Stimulated activated CD8-positive, alpha-beta memory T cell treated with anti-CD3 and anti-CD28 coated beads, Interleukin-12 subunit alpha, Interleukin-12 subunit beta, amount 100 ng/mL, for 4 hours (primary cell): ENCODE measurements at places on chromosomes 11 and 22.

DNA sequence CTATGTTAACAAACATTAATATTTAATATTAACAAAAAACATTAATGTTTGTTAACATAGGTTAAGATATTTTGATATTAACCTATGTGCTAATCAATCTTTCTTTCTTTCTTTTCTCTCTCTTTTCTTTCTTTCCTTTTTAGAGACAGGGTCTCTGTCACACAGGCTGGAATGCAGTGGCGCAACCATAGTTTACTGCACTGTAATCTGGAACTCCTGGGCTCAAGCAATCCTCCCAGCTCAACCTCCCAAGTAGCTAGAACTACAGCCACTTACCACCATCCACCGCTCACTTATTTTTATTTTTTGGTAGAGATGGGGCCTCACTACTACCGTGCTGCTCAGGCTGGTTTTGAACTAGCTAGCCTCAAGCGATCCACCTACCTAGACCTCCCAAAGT, 13.2 kb downstream of the SIK3 start:
- DNase-seq = no peak

GRCh38 chr11:63769042-63769713, 603 bp upstream of the ZFTA start:
- DNase-seq = peak; percentile 39

GRCh38 chr11:43644621-43645299, 35.8 kb upstream of the HSD17B12 start:
- DNase-seq = no peak

- no peak for DNase-seq
Observed at GRCh38 chr22:17443405-17444203, 74.3 kb downstream of the CECR2 start.

DNA sequence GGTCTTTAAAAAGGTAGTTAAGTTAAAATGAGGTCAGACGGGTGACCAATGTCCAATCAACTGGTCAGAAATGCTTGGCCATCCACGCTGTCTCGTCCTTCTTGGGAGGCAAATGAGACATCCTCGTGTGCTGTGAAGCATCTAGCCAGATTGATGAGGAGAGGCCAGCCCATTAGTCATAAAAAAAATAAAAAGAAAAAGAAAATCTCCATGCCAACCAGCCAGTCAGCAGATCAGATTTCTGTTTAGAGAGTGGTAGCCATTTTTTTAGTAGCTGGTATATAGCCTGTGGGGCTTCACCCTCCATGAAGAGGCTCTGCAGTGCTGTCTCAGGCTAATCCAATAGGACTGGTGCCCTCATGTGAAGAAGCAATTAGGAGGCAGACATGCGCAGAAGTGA, 343.1 kb upstream of the SYN3 start:
- no peak for DNase-seq

DNA sequence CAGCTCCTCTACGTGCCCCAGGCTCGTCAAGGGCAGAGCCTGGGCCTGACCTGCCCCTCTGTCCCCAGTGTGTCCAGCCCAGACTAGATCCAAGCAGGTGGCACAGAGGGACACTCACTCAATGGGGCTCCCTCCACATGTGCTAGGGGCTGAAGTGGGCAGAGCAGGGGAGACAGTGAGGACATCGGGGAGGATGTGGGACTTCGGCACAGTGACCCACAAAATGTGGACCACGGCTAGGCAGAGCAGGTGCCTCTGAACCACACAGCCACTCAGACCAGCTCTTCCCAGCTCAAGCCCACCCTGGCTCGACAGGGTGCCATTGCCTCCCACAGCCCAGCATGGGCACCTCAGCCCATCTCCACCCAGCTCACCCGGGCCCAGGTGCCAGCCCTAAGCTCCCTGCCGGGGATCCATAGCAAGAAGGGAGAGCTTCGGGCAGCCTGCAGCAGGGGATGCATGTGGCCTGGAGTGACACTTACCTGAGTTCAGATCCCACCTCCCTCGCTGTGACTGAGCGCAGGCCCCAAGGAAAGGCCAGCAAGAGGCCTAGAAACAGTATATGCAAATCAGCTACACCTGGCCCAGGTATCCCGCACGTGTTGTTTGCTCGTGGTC, 46.9 kb upstream of the RTL6 start:
- no peak for DNase-seq

GRCh38 chr22:41560095-41560471, 727 bp upstream of the CSDC2 start:
- DNase-seq = no peak

- DNase-seq = no peak
Observed at GRCh38 chr11:117851106-117851505, 25.4 kb downstream of the FXYD6 start.

DNA sequence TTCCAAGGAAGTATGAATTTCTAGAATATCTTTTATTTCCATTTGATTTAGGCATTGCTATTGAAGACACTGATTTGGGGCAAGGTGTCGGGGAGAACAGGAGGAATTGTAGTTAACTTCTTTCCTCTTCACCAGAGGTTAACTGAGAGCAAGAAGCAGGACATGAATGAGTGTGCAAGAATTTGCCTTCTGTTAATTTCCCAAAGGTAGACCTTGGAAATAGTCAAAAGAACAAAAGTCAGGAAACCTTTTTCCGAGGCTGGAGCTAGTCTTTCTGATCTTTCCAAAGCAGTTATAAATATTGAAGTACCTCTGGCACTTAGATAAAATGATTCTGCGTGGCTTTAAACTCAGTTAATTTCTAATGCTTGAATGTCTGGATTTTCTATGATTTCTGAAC, 66.9 kb downstream of the MTMR3 start:
- DNase-seq = no peak

- DNase-seq = no peak
Observed at GRCh38 chr22:48070083-48070482, 1307.6 kb downstream of the TBC1D22A start.

GRCh38 chr11:44680982-44681597, 45.7 kb upstream of the TSPAN18 start:
- no peak for DNase-seq

GRCh38 chr11:61297746-61298145, 2.6 kb upstream of the VWCE start:
- no peak for DNase-seq

GRCh38 chr11:131428853-131429252, 58.4 kb downstream of the NTM start:
- DNase-seq = no peak

DNA sequence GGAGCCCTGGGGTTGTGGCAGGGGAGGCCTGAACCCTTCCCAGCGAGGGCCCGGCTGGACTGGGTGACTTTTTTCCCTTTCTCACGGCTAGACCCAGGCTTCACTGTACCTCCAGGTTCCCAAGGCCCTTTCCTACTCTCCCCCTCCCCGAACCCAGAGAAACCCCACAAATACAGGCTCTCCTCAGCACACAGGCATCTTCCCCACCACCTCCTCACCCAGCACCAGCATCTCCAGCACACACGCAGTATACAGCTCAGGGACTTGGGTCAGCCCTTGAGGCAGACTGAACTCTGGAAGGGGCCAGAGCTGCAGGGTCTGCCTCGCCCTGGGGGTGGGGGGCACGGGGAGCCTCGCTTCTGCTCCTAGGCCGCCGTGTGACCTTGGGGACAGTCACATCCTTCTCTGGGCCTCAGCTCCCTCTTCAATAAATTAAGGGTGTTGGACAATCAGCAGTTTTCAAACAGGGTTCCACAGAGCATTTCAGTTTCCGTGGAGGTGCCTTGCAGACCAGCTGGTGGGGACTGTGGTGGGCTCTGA, 4.5 kb downstream of the TMPRSS13 start:
- no peak for DNase-seq

DNA sequence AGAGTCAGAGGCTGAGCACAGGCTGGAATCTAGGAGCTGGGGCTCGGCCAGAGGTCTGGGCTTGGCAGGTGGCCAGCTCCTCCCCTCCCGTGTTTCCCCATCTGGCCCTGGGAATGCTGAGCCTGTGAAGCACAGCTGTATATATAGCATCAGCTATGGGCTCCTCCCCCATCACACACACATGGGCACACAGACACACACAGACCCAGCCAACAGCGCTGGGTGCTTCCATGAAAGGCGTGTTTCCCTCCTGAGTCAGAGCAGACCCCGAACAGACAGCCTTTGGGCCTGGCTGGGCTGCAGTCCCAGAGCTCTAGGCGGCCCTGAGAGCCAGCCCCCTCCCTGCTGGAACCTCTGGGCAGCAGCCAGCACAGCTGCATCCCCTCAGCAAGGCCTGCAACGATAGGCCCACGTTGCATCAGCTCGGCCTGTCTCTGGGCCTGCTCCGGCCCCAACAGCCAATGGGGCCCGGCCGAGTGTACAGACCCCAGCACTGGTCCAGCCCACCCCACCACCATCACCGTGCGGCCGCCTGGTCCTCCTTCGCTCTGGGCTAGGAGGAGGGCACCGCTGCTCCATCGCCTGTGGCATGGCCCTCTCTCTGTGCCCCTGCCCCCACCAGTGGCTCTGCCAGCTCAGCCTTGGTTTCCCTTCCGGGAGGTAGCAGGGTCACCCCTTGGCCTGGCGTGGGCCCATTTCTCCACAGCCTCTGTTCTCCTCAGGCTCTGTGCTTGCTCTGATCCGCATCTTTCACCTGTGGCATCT, 7.6 kb upstream of the SERPINH1 start:
- no peak for DNase-seq

DNA sequence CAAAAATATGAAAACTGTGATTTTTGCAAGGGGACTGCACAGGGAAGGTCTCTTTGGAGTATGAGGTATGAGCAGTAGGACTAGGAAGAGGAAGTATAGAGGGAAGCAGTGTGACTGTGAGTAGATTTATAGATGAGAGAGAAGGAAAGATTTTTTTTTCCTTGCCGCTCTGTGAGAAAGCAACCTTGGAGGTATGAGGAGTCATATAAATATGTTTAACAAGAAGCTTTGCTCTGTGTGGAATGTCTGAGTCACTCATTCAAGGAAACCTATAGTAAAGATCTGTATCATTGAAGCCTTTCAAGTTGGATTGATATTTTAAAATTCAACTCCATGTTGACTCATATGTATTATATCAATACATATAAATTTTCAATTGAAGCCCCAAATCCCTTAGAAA, 26.2 kb downstream of the DNHD1 start:
- no peak for DNase-seq

DNA sequence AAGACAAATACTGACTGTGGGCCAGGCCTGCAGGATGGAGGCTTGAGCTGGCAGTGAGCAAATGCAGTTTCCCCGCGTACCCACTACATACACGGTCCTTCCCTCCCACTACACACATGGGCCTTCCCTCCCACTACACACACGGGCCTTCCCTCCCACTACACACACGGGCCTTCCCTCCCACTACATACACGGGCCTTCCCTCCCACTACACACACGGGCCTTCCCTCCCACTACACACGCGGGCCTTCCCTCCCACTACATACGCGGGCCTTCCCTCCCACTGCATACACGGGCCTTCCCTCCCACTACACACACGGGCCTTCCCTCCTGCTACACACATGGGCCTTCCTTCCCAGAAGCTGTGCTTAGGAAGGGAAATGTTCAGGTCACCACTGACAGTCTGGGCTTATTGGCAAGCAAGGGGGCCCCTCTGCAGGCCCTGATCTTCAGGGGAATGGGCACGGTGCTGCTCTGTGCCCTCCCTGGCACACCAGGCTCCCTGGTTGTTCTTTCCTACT, 10.8 kb downstream of the DNAL4 start:
- no peak for DNase-seq

- no peak for DNase-seq
Observed at GRCh38 chr11:14386895-14387480, 28.0 kb upstream of the RRAS2 start.

DNA sequence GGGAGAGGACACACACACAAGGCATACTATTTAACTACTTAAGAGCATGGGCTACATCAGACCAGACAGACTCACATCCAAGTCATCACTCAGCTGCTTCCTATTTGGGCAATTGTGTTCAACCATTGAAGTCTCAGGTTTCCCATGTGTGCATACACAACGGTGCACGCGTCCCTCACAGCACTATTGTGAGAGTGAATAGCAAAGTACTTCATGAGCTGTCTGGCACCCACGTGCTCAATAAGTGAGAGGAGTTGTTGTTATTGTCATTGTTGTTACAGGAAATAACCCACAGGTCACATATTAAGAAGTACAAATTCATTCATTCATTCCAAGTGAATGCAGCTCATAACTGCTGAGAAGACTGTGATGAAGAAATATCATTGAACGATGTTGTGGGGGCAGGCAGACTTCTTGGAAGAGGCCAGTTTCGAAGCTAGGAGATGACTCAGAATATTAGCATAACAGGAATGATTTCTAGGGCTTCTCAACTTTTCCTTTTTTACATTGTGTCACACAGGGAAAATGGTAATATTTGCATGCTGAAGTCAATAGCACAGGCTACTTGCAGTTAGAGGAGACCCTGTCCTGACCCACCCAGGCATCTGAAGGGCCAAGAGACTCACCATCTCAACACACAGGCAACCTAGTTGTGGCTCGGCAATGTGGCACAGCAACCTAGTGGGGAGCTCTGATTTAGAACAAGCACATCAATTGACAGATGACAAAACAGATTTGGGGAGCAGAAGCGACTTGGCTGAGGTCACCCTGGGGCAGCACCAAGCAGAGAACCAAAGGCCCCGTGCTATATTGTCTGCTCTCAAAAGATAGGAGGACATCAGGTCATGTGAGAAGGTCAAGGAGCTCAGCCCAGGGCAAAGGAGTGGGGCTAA, 606.0 kb downstream of the BUD13 start:
- no peak for DNase-seq

GRCh38 chr11:117744471-117745150, 52.4 kb downstream of the DSCAML1 start:
- no peak for DNase-seq

GRCh38 chr11:37141707-37142106, 543.7 kb upstream of the RAG2 start:
- DNase-seq = no peak

- DNase-seq = no peak
Observed at GRCh38 chr22:20446383-20446970, 8.9 kb upstream of the SCARF2 start.

DNA sequence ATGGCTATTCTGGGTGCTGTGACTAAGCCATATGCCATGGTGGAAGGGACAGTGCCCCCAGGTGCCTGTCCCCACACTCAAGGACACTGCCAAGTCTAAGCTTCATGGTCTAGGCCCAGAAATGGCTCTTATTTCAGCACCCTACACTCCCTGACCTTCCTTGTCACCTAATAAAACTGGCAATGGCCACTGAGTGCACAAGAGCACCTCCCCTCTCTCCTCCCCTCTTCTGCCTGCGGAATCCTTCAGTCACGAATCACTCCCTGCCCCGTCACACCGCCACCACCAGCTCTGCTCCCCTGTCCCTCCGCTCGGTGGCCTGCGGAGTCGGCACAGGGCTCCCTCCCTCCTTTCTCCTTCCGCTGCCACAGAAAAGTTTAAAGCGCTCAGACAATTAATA, 19.0 kb upstream of the LMO1 start:
- DNase-seq = no peak

GRCh38 chr11:8290081-8290810, 26.6 kb upstream of the LMO1 start:
- DNase-seq = no peak
